Sigmoid colon (tissue), 7 donors: ENCODE measurements at places on chromosomes 7 and 10. TPM values are rescaled to one million over a fixed set of nuclear protein-coding genes. Genes with fewer than 3 reads are reported as not detected.

CCDC172 gene
- not detected for total RNA-seq

- no peak for DNase-seq
Observed at GRCh38 chr10:47447209-47447608, 36.7 kb downstream of the ANXA8 start.

DNA sequence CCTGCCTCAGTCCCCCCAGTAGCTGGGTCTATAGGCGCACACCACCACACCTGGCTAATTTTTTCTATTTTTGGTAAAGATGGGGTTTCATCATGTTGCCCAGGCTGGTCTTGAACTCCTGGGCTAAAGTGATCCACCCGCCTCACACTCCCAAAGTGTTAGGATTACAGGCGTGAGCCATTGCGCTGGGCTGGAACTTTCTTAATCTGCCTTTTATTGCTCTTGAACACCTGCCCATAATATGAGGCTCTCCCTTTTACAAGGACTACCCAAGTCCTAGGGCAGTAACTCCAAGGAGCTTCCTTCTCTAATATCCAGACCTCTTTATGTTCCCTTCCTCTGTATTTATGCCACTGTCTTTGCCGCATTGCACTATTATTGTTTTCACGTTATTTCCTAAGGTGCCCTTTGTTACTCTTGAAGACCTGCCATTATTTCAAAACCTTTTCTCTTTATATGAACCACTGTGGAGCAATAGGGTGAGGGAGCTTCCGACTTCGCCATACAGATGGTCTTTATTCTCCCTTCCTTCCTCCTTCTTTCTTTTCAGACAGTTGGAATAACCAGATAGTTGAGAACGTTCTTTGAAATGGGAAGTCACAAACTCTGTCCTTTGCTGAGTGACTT is 36.3 kb upstream of the TCF7L2 start:
- DNase-seq: no peak

GRCh38 chr10:31129880-31130405 is 98.3 kb upstream of the ZNF438 start:
- peak; percentile 77 for DNase-seq
